ENCODE measurements at places on chromosomes 7 and 10.

GRCh38 chr7:74483402-74484336 is 30.0 kb downstream of the GTF2IRD1 start:
- DNase-seq = no peak

DNA sequence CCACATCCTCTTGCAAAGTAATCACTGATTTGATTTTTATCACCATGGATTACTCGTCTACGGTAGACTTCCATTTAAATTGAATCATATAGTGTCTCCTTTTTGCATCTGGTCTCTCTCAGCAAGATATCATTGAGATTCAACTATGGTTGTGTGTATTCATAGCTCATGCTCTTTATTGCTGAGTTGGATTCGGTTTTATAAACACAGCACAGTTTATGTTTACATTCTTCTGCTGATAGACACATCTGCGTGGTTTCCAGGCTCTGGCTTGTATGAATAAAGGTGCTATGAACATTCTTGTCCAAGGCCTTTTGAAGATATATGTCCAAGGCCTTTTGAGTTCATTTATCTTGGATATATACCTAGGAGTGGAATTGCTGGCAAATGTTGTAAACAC is 356.5 kb upstream of the CELF2 start:
- DNase-seq = no peak

GRCh38 chr7:138470391-138471157 is 10.5 kb downstream of the TRIM24 start:
- no peak for DNase-seq

DNA sequence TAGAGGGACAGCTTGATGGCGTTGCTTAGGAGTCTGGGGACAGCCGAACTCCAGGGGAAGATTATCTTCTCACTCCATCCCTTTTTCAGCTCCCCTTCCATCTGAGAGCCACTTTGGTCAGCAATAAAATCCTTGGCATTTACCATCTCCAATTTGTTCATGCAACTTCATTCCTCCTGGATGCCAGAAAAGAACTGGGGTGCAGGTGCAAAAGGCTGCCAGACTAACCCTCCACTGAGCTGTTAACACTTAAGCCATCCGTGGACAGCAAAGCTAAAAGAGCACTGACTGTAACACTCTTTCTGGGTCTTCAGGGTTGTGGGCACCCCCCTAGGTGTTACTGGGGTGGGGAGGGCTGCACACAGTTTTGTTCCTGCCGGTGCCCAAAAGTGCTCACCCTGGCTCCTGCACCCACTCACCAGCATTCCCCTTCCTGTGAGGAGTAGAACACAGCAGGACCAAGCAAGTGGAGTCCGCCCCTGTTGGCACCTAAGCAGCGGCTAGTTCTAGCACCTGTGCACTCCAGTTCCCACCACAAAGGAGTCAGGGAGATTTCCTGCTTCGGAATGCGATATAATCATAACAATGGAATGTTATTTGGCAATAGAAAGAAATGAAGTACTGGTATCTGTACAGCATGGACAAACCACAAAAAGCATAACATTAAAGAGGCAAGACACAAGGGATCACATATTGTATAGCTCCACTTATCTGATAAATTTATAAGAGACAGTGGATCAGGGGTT is 95.1 kb downstream of the NPY start:
- no peak for DNase-seq

DNA sequence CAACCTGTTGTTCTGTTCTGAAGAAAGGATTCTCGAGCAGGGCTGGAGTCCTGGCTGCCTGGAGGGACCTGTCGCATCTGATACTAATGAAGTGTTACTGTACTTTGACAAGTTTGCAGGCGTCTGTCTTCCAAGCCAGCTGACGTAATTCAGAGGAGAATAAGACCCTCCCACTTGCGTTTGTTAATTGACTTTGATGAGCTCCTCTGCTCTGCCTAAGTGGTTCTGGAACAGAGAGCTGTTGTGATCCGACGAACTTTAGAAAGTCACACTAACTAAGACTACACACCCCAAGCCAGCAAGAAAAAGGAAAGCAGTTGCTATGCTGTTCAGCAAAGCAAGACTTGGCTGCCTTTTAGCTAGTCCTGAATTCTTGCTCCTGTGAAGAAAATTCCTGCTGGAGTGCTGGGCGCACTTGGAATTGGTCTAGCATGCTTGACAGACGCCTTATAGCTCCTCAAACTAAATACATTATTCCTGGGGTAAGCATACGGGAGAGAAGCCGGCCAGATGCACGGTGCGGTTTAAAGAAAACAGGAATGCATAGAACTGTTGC is 200.3 kb downstream of the CACNB2 start:
- DNase-seq = no peak

- DNase-seq = no peak
Measured at GRCh38 chr10:89491932-89492331, 43.5 kb downstream of the SLC16A12 start.

GRCh38 chr7:77753173-77753572 is 45.1 kb downstream of the TMEM60 start:
- DNase-seq = no peak

GRCh38 chr7:22907805-22908204 is 85.2 kb upstream of the TOMM7 start:
- DNase-seq = no peak

GRCh38 chr10:98577168-98577567 is 130.4 kb upstream of the HPS1 start:
- no peak for DNase-seq

DNA sequence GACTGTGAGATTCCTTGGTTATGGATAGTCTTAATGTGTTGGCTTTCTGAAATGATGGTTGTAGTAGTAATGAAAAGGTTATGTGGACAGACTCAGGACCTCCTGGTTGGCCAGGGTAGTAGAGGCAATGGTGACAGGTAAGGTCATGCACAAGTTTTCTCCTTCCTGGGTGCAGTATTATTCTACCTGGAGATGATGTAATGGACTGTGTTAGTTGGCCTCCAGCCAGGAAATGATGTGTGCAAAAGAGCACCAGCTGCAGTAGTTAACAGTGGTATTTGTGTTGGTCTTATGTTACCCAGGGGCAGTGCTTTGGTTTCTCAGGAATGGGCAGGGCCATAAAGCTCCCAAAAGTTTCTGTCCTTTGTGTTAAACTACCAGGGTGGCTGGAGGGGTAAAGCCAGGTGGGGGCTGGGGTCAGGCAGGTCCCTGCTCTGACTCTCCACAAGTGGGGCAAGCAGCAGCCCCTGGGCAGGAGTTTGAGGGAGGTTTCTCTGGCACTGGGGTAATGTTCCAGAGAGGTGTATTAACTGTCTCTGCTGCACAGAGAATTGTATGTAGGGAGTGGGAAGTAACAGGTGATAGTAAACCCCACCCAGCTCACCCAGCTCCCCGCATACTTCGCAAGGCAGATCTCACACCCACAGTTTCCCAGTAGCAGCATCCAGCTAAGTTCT is 36.3 kb downstream of the GPR22 start:
- DNase-seq = no peak

DNA sequence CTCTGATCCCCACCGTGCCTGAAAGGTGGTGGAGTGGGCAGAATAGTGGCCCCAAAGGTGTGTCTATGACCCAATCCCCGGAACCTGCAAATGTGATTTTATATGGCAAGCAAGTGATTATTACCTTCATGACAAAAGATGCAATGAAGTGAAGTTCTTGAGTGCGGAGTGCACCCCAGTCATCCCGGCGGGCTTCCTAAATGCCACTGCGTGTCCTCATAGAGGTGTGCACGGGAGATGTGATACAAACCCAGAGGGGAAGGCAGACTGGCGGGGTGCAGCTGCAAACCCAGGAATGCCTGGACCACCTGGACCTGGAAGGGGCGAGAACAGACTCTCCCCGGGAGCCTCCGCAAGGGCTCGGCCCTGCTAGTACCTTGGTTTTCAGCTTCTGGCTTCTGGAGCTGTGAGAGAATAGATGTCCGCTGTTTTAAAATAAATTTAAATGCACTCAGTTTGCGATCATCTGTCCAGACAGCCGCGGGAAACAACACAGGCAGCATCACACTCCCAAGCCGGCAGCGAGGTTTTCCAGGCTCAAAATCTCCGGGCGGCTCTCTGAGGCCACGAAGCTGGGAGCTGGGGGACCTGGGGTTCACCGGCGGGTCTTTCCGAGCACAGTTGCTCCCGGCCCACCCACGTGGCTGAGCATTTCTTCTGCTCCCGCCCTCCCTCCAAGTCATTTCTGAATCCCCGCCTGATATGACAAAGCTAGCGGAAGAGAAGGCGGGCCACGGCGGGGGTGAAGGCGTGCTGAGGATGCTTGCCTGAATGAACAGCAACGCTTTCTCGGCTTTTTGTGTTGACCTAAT is 50.4 kb upstream of the EBF3 start:
- no peak for DNase-seq

DNA sequence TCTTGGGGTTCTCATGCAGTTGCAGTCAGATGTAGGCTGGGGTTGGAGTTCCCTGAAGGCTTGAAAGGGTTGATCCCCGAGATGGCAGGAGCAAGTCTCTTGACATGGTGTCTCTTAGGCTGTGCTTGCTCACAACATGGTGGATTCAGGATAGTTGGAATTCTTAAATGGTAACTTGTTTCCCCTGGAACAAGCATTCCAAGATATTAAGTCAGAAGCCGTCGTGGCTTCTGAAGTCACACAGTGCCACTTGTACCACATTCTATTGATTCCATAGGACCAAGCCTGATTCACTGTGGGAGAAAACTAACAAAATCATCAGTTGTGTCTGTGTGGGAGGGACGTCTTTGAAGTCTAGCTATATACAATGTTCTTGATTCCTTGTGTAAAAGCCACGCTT is 3.5 kb upstream of the SLC35B4 start:
- DNase-seq = no peak

DNA sequence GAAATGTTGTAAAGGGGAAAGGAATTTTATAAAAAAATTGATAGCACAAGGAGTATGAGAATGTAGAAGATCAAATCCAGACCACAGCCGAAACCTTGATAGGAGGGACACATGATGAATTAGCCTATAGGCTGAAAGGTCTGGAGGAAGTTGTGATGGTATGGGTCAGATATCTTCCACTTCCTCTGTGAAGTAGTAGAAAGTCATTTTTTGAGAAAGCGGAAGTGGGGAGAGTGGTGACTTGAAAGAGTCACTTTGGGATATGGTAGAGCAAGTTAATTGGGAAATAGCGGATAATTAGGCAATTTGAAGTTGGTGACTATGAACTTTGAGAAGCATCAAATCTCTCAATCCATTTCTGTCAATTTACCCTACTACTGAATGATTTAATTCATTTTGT is 99.4 kb downstream of the GRM8 start:
- DNase-seq = no peak

GRCh38 chr10:117096599-117097201 is 41.4 kb downstream of the VAX1 start:
- no peak for DNase-seq

- DNase-seq = no peak
Measured at GRCh38 chr7:40243076-40243475, 108.3 kb downstream of the SUGCT start.

DNA sequence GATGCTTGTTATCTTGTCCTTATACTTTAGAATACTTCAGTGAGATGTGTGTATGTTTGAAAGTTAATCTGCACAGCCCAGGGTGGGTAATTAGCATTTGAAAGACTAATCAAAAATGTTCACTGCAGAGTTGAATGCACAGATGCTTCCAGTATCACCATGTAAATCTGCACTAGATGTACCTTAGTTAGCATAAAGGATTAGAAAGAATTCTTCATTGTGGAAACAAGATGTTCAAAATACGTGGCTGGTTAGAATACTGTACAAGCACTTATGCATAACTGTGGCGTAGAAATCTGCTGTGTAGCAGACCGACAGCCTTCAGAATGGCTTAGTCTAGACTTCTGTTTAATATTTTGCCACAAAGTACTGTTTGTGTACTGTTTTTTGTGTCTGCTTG is 2.2 kb upstream of the TMEM168 start:
- no peak for DNase-seq

- DNase-seq = no peak
Measured at GRCh38 chr7:148344406-148344805, 246.2 kb upstream of the C7orf33 start.

DNA sequence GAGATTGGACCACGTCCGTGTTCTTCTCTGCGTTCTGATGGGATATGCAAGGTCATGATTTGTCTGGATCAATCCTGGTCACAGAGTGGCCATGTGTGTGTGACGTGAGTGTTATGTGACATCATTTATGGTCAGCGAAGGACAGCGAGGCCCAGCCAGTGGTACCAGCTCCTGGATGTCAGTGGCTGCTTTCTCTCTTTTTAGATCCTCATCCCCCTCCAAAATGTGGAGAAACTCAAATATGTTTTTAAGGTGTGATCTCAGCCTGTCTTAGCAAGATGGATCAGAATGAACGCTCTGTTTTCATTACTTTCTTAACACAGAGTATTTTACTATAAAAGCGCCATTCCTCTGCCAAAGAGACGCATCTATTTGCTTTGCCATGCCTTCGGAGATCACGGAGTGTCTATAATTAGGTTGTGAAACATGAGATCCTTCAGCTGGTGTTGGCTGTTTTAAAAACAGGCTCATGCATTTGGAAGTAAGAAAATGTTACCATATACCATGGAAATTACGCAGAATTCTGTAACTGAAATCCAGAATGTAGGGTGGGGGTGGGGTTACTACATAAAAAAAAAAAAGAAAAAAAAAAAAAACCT is 245.5 kb upstream of the TCERG1L start:
- DNase-seq = no peak

- DNase-seq = no peak
Measured at GRCh38 chr10:127908106-127908958, 1.4 kb downstream of the PTPRE start.

- DNase-seq = no peak
Measured at GRCh38 chr10:27713941-27714340, 31.7 kb downstream of the MKX start.

DNA sequence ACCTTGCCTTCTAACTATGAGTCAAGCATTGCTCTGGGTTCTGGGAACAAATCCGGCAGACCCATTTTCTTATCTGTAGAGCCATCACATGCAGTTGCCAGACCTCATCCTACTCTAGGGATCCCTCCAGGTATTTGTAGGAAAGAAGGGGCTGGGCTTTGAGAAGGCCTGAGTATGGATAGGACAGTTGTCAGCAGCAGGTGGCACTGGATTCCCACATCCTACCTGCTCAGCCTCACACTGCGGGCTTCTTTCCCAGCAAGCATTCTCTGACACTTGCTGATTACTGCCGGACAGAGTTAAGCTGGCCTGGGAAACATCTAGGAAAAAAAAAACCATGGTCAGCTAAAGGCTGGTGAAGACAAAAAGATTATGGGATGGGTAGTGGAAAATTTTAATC is 224.1 kb downstream of the CCSER2 start:
- no peak for DNase-seq

DNA sequence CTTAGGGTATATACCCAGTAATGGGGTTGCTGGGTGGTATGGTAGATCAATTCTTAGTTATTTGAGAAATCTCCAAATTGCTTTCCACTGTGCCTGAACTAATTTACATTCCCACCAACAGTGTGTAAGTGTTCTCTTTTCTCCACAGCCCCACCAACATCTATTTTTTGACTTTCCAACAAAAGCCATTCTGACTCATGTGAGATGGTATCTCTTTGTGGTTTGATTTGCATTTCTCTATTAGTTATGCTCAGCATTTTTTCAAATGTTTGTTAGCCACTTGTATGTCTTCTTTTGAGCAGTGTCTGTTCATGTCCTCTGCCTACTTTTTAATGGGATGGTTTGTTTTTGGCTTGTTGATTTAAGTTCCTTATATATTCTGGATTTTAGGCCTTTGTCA is 66.4 kb downstream of the MGAM2 start:
- no peak for DNase-seq

- DNase-seq = no peak
Measured at GRCh38 chr7:140570120-140570519, 70.5 kb downstream of the DENND2A start.

GRCh38 chr7:196283-196682 is 3.9 kb downstream of the FAM20C start:
- no peak for DNase-seq

- DNase-seq = no peak
Measured at GRCh38 chr7:46746695-46747687, 825.9 kb upstream of the IGFBP3 start.
